ENCODE measurements at places on chromosomes 11 and 22.

- no peak for DNase-seq
Measured at GRCh38 chr11:45162916-45163879, 16.8 kb downstream of the PRDM11 start.

DNA sequence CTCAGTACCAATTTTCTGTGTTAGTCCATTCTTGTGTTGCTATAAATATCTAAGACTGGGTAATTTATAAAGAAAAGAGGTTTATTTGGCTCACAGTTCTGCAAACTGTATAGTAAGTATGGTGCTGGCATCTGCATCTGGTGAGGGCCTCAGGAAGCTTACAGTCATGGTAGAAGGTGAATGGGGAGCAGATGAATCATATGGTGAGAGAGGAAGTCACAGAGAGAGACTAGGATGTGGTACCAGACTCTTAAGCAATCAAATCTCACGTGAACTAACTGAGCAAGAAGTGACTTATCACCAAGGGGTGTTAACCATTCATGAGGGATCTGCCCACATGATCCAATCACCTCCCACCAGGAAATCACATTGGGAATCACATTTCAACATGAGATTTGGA, 60.8 kb upstream of the ZBED5 start:
- no peak for DNase-seq

DNA sequence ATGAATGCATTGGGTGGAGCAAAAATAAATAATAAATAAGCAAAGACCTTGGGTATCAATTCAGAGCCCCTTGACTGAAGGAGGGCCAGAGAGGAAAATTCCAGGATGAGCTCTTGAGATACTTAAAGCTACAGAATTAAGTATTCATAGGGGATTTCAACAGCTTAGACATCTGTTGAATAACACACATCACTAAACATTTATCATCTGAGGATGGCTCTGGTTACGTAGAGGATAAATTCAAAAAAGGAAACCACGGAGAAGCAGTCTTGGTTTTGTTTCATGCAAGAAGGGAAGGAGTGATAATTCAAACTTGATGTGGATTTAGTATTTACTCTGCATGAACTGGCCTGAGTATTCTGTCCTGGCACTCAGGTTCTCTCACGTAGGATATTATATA, 29.8 kb downstream of the ARHGAP42 start:
- no peak for DNase-seq

GRCh38 chr11:68116974-68117373, 4.2 kb downstream of the CHKA start:
- DNase-seq: no peak

- no peak for DNase-seq
Measured at GRCh38 chr11:45209891-45210699, 63.7 kb downstream of the PRDM11 start.

All from activated CD4-positive, CD25-positive, alpha-beta regulatory T cell treated with anti-CD3 and anti-CD28 coated beads, Interleukin-2, amount 50 U/mL, for 16 hours (primary cell).